CD4-positive, alpha-beta memory T cell (primary cell): ENCODE measurements at places on chromosomes 3 and 15. TPM values are rescaled to one million over a fixed set of nuclear protein-coding genes. Genes with fewer than 3 reads are reported as not detected.

The SLC9A9 gene
- total RNA-seq, result 30.8 TPM

The KLHL40 gene
- total RNA-seq, result not detected

The FRG2C gene
- not detected for total RNA-seq

The SPPL2A gene
- 80.3 TPM for total RNA-seq

The WDR93 gene
- total RNA-seq, result not detected

The SLC30A4 gene
- 3.8 TPM for total RNA-seq

The ITIH1 gene
- total RNA-seq, result not detected

The CPLX3 gene
- not detected for total RNA-seq

The ECE2 gene
- not detected for total RNA-seq

The PLXND1 gene
- 72.5 TPM for total RNA-seq

The CFAP91 gene
- total RNA-seq, result 0.58 TPM
